ENCODE measurements at places on chromosomes 1 and 21.

- DNase-seq: peak; percentile 59
Measured at GRCh38 chr1:39491146-39491921, at the start of gene BMP8A. Gene BMP8A (plus strand): TSS chr1:39491636. CDS start chr1:39491992, 356 bp downstream.

DNA sequence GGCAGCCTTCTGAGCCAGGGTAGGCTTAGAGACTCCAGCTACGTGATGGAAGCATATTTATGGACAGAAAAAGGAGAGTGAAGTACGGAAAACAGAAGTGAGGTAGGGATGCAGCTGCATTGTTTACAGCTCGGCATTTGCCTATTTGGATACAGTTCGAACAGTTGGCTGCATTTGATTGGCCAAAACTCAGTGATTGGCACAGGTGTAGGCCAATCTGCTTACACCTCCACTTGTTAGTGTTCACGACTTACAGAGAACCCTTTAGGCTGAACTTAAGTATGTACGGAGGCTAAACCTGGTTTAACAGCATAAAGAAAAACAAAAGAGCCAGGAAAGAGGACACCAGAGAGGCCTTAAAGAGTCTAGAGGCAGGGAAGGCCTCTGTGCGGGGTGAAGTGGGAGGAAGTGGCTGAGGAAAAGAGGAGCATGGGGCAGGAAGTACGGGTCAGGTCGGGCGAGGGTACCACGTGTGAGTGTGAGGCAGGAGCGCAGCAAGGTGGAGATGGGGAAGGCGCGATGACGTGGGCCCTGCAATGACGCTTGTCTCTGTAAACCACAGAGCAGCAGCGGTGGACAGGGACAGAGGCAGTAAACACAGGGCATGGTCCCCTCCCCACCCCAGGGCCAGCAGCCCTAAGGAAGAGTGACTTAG, 32.0 kb downstream of the RSPH1 start:
- DNase-seq: no peak

GRCh38 chr21:42406201-42406621, 2.5 kb downstream of the UBASH3A start:
- DNase-seq: no peak

DNA sequence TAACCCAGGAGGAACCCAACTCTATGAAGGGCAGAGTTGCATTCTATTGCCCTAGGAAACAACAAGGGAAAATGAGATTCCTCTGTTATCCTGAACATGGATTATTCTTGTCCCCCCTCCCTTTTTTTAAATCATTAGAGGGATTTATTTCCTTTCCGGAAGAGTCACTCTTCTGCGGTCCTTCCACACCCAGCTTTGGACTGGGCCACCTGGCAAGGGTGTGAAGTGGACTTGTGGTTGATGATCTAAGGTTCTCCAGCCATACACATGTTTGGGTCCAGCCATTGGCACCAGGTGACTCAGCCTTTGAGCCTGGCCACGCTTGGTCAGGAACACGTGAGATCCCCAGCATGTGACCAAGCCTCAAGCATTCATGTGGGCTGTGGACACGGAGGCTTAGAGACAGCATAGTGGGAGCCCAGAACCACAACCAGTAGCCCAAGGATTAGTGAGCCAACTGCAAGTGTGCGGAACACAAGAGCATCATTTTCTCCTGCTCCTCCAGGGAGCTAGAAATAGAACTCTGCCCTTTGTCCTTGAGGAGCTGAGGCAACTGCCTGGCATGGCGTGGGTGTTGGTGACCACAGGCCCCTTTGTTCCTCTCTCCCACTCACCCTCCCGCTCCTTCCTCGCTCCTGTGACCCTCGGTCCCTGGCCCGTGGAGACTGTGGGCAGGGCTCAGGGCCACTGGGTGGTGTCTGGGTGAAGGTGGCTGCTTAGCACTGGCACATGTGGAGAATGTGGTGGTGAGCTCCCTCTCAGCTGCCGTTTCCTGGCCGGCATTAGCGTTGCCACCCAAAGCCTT, 50.1 kb downstream of the NENF start:
- DNase-seq: no peak

- no peak for DNase-seq
Measured at GRCh38 chr1:28845786-28846543, 34.0 kb downstream of the OPRD1 start.
